NCI-H2171 (cell line): ENCODE measurements at places on chromosomes 3 and 15.
A peak's percentile ranks its signal among the peaks of the same experiment; 100 is the strongest.

DNA sequence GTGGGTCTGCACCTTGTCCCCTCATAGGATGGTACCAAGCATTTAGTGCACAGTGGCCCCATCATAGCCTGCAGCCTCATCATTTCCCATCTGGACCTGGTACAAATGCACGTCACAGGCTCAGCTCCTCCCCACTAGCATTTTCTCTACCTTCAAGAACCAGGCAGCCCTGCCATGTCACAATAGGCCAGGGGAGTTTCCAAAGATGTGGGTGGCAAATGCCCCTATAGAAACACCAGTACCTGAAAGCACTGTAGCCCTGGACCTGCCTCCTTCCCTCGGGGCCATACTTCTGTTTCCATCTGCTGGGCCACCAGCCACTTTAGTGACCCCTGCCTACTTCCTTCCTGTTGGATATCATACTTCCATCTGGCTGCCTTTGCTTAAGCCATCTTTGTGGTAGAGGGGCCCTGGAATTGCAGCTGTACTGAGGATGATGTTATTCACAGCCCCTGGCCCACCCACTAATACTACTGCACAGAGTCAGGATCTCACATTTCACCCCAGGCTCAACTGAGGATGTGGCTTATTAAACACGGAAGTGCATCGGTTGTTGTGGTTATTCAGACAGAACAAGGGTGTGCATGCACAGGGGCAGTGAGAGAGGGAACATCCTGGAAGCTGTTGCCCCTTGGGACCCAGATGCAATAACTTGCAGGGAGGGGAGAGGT lies 3.8 kb downstream of the TCTA start:
- DNase-seq, result no peak

DNA sequence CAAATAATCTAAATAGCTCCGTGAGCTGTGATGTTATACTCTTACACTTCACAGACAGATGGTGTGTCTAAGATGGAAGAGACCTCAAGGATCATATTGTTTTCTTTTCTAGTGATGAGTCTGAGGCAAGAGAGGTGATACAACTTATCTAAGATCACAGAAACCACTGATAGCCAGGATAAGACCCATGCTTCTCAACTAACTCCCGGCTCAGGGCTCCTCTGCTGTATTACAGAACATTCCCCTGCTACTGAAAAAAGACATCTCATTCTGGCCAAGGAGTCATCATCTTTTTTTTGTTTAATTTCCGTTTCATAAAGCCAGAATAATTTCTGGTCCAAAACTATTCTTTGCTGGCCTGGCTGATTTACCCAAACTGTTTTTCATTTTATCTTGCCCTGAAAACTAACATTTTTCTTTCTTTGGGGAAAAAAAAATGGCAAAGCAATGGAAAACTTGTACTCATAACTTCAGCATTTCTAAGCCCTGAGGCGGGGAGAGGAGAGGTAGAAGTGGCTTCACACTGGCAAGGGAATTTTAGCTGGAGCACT lies 46.9 kb upstream of the GAP43 start:
- DNase-seq, result no peak

DNA sequence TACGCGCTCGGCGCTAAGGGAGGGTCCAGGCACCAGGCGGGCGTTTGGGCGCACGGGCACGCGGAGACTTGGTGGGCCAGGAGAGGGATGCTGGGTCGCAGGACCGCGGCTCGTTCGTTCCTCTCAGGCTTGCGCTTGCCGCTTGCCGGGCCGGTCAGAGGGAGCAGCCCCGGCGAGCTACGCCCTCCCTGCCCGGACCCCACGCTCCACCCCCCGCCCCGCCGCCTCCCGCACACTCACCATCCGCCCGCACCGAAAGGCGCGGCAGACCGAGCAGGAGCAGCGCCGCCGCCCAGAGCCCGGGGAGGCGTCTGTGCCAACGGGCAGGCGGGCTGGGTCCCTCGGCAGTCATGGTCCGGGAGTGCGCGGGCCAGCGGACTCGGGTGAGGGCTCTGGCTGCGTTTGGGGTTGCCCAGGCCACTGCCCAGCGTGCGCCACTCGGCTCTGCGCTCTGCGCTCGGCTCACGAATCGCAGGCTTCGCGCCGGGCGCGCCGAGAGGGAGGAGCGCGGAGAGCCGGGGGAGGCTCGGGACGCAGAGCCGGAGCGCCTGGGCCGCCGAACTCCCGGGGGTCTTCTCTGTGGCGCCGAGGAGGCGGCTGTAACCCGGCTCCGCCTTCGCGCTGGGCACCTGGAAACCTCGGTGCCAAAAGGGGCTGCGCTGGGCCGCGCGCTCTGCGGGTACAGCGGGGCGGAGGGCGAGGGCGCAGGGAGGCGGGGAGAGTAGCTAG lies at the start of gene SUSD5:
SUSD5 (minus strand) TSS at position 365 of the 729 bp plus-strand sequence; CDS start at position 352, 13 bp downstream.
- peak; percentile 32 for DNase-seq

DNA sequence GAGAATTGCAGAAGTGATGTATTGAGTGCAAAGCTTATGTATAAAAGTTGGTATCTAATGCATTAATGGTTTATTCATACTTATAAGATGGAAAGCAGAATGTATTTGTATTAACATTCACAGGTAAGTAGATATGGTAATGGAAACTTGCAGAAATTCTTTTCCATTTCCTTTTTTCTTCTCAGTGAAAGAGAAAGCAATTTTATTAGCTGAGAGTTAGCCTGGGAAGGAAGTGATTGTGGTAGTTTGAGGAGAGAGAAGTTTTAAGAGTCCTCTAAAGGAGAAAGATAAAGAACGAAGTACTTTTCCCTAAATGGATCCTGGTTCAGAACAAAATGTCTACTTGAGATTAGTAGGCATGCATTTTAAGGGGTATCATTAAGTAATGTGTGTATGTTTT lies 60.1 kb upstream of the OSTN start:
- DNase-seq, result no peak

GRCh38 chr15:58396181-58396580 lies 35.6 kb upstream of the LIPC start:
- DNase-seq, result no peak

DNA sequence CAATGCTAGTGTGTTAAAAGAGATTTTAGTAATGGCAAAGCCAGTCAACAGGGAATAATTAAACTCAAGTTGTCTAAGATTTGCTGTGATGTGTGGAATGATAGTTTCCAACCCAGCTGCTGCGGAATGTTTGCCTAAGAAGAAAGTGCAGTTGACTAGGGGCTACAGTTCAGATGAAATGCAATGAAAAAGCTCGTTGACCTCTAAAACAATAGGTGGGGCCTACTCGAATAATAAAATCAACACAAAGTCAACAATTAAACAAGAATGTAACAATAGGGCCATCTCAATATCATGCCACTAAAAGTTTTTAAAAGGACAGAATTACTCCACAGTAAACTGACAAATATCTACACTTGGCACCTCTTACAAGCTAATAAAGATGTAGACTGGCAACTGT lies 484.2 kb downstream of the MECOM start:
- no peak for DNase-seq

DNA sequence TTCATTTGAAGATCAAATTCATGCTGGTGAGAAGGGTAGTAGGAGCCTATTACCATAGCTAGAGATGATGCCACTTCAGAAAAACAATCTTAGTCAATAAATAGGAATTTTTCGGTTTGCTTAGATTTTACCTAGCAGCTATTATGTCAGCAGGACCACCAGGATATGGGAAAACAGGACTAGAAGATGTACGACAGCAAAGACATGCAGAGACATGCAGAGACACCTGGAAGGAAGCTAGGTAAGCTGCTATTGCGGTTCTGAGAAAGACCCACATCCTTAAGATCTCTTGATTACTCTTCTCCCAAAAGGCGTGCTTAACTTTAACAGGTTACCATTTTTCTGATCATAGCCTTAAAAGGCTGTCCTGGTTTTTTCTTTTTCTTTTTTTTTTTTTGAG lies 64.8 kb upstream of the THSD4 start:
- no peak for DNase-seq

DNA sequence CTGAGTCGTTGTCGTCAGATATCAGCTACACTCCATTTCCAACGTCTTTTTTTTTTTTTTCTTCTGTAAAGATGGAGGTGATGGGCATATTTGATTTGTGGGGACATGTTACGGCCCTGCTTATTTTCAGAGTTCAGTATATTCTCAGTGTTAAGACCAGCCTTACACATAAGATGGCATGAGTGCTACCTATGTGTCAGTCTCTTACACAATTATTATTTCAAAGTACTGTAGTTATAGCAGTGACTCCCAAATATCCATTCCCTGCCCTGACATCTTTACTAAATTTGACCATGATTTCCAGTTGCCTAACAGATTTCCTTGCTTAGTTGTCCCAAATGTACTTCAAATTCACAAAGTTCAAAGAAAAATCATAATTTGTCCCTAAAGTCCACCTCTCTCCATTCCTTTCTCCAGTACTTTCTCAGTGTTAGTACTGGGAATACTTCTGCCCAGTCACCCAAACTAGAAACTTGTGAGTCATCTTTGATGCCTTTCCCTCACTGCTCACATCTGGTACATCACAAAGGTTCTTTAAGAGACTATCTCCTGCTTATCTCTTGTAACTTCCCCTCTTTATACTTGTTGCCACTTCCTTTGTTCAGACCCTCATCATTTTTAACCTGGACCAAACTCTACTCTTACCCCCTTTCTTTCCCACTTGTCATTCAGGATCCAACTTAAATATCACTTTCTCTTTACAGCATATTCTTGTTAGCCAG lies 67.0 kb downstream of the ZNF609 start:
- no peak for DNase-seq

GRCh38 chr3:149592758-149593240 lies 65.0 kb downstream of the WWTR1 start:
- DNase-seq, result no peak

- no peak for DNase-seq
Measured at GRCh38 chr3:135017003-135017893, 222.2 kb downstream of the EPHB1 start.

DNA sequence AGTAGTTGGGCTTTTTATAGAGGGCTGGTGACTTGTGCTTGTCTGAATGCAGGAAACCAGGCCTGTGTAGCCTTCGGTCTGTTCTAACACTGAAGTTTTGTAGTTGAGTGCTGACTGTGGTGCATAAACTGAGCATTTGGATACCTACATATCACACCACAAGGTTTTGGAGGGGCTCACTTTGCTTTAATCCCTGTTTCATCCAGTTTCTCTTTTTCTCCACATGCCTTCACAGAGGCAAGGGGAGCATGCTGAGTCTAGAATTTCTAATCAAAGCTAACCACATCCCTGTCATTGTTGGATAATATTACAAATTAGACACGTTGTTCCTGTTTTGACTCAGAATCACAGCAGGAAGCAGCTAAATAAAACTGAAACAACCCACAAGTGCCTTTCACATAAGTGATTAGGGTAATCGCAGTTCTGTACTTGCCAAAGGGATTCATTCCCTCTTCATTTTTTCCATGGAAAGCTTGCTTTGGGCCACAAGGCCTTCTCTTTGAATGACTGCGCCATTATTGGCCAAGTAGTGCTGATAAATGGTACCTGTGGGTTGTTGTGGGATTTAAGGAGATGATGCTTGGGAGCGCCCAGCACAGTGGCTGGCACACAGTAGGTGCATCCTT lies 48.9 kb downstream of the TGFBR2 start:
- no peak for DNase-seq

- DNase-seq, result peak; percentile 29
Measured at GRCh38 chr15:89776274-89777072, at the start of gene MESP2. Gene MESP2 (plus strand): TSS chr15:89776332. CDS start chr15:89776358, 26 bp downstream.

DNA sequence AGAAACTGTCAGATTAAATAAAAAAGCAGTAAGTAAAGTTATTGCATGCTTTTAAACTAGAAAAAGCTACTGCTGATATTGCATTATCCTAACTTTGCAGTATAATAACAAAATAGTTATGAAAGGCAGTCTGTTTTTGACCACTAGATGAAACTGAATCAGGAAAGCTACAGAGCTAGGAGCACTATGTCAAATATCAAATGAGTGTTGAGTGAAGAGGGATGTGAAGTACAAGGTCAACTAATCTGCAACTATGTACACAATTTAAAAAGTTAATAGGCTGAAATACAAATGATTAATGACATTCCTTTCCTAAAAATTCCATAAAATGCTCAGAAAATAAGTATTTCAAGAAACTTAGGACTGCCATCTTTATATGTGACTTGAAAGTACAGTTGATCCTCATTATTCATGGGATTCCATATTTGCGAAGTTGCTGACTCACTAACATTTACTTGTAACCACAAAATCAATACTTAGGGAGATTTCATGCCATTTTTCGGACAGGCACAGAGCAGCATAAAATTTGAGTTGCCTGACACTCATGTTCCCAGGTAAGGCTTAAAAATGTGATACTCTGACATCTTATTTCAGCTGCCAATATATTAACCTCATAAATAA lies 34.5 kb downstream of the SLC4A7 start:
- DNase-seq, result no peak

DNA sequence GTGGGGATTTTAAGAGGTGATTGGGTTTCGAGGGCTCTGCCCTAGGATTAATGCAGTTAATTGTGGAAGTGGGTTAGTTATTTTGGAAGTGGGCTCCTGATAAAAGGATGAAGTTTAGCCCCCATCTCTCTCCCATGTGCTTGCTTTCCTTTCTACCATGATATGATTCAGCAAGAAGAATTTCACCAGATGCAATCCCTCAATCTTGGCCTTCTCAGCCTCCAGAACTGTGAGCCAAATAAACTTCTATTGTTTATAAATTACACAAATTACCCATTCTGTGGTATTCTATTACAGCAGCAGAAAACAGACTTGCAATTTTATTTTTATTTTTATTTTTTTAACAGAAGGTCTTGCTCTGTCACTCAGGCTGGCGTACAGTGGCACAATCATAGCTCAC lies 27.3 kb upstream of the UBE2E1 start:
- DNase-seq, result no peak

DNA sequence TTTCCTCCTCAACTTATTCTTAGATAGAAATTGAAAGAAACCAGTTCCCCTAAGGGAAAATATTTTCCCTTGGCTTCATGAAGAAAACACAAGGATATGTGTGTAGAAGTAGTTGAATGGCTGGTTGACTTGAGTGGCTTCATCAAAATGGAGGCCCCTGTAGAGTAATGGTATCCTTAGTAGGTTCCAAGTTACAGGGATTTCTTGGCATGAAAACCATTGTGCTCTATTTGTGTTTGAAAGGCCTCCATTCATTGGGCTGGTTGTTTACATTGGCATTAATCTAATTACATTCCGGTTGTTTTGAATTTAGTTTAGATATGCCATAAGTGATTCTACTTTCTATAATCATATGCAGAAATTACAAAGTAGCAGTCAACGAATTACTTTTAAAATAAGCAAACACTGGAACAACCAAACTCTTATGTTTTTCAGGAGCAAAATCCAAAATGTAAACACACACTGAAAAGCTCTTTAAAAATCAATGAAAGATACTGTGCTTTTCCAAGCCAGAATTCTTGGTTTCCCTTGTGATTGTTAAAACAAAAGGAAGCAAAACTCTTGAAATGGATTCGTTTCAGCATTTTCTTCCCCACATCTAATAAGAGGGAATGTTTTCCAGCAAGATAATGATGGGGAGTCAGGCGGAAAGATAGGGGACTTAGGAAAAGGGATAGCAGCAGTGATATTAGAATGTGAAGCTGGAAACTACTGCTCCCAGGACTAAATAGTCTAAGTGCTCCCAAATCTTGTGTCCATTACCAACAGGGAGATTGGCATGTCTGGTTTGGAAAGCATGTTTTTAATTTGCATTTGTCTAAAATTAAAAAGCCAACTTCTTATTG lies 77.0 kb downstream of the EPHA3 start:
- no peak for DNase-seq
